ENCODE measurements at places on chromosomes 12 and 14.

DNA sequence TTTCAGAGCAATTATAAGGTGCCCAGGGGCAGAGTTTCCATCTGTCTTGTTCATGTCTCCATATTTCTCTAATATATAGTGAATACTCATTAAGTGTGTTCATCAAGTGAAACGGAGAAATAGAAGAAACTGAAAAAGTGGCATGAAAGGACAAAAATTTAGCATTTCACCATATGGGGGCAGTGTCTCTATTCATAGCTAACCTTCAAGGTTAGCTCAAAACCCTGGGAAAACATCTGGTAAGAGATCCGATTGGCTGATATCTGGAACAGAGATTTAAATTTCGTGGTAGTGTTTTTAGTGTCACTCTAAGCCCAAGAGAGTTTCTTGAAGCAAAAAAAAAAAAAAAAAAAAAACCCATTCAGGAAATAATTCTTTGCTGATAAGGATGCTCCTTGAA, 367.5 kb downstream of the DAD1 start:
- DNase-seq: no peak

DNA sequence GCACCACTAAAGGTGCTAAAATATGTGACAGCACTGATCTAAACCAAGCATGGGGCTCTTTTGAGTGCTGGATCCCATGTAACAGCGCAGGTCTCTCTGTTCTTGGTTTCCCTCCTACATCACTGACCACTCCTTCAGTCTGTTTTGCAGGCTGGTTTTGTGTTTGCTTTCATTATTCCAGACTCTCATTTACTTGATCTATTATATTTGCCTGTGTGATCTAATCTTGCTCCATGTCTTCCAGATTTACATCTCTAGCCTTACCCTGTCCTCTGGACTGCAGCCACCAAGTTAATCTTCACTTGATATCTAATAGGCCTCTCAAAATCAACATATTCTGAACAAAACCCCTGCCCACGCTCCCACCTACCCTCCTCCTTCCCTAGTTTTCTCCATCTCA, 8.6 kb downstream of the GLIPR1 start:
- DNase-seq: no peak

DNA sequence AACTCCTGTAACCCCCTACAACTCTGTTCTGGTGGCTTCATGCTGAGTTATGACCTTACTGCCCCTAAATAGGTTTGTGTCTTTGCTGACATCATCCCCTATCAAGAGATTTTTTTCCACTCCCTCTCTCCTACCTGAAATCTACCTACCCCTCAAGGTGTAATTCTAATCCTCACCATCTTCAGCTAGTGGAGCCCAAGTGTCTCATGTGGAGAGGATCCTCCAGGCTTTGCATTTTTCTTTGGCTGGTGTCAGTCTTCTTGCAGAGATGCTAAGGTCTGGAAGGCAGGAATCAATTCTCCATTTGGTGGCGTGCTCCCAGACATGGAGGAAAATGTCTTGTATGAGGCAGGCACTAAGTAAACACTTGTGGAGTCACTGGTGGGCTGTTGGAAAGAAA, 74.8 kb upstream of the PRMT8 start:
- no peak for DNase-seq

DNA sequence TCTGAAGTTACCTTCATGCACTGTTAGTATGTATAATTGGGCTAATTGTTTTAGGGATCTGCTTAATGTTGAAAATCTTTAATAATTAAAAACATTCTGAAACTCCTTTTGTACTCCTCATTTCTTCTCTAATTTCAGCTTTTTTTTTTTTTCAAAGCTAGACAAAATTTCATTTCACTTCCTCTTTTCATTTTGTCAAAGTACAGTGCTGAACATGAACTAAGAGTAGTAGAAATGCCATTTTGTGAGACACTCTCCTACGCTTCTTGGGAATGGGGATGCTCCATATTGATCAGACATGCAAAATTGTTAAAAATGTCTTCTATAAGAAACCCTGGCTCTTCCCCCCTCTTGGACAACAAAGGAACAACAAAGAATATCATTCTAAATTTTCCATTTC, 1.7 kb downstream of the ABCD2 start:
- no peak for DNase-seq

DNA sequence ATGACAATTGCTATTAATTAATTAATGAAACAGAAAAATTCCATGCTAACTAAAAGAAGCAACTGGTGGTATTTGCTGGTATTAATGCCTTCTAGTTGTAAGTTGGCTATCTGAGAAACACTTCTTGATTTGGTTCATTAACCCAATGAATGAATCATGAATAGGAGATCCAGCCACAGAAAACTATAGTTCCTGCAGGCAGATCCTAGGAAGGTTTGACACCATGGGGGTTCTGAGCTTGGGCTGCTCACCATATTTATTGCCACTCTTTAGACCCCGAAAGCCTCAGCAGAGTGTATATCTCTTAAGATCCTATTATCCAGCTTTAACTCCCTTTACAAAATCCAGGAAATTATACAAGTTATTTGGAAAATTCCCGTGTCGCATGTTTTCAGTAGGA, 81.4 kb upstream of the REP15 start:
- no peak for DNase-seq

DNA sequence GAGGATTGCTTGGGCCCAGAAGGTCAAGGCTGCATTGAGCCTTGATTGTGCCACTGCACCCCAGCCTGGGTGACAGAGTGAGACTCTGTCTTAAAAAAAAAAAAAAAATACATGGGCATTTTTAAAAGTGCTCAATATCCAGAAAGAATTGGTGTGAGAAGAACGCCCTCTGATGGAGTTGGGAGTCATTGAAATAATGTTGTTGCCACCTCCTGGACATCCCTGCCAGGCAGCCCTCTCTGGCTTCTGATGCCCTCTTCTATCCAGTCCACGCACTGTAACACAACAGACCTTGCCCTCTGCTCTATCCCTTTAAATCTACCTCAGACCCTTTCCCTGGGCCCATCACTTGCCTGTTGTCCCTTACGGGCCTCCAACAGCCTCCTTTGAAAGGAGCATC, 4.9 kb downstream of the PTGDR start:
- DNase-seq: peak; percentile 19

GRCh38 chr12:85405781-85406522, 125.9 kb downstream of the ALX1 start:
- no peak for DNase-seq

- DNase-seq: no peak
Measured at GRCh38 chr12:63132201-63132600, 18.8 kb downstream of the AVPR1A start.

DNA sequence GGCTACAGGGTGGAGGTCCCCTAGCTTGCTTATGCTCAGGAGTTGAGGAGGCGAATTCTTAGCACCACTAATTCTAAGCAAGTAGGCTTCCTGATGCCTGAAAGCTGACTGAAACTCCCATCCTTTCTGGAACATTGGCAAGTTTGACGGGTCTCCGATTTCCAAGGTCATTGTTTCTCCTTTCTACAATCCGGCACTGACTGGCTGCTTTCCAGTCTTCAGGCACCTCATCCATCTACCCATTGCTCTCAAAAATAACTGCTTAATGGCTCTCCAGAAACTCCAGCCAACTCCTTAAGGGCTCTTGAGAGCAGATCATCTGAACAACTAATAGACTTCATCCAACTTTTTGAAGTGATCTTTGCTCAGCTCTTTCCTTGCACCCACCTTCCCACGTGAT, 13.3 kb downstream of the REM2 start:
- no peak for DNase-seq

GRCh38 chr14:78162202-78162601, 8.0 kb upstream of the NRXN3 start:
- DNase-seq: no peak

GRCh38 chr12:94126067-94126466, 22.3 kb upstream of the PLXNC1 start:
- no peak for DNase-seq

GRCh38 chr12:112126911-112127310, 1.6 kb downstream of the TRAFD1 start:
- DNase-seq: no peak

GRCh38 chr12:47614521-47614920, 91.3 kb downstream of the RPAP3 start:
- DNase-seq: no peak

DNA sequence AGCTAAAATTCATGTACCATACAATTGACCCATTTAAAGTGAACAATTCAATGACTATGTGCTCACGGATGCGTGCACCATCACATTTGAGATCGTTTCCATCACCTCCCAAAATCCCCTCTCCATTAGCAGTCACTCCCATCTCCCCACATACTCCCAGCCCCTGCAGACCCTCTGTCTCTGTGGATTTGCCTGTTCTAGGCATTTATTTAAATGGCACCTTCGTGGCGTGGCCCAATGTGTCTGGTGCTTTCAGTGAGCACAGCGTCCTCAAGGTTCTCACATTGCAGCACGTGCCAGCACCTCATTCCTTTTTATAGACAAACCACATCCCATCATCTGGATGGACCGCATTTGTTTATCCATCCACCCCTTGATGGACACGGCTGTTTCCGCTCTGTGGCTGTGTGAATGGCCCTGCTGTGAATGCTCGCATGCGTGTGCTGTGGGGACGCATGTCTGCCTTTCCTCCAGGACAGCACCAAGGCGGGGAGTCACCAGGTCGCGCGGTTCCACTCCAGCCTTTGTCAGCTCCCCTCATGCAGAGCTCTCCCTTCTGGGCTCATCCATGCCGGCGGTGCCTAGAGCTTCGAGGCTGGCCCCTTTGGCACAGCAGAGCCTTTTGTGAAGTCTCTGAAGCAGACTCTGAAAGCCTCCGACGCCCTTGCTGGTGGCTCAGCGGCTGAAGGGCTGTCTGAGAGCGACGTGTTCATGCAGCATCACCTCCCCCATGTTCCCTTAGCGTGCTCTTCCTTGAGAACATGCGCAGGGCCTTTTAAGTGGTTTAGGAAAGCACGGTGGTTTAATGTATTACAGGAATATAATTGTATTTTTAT, 184.4 kb downstream of the KIF26A start:
- DNase-seq: no peak

DNA sequence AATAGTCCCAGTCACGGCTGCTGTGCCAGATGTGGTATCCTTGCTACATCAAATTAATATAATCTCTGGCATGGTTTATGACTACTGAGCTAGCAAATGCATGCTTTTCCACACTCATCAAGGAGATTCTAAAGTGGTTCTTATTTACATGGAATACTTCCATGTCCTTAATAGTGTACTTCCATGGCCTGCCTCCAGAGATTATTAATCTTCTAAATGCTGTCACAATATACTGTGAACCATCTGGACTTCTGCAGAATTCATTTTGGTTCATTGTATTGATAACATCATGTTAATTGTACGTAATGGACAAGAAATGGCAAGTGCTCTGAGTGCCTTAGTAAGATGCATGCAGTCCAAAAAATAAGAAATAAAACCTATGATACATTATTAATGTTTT, 230.8 kb downstream of the NUAK1 start:
- DNase-seq: no peak

GRCh38 chr14:81890020-81890419, 356.4 kb upstream of the SEL1L start:
- DNase-seq: no peak

DNA sequence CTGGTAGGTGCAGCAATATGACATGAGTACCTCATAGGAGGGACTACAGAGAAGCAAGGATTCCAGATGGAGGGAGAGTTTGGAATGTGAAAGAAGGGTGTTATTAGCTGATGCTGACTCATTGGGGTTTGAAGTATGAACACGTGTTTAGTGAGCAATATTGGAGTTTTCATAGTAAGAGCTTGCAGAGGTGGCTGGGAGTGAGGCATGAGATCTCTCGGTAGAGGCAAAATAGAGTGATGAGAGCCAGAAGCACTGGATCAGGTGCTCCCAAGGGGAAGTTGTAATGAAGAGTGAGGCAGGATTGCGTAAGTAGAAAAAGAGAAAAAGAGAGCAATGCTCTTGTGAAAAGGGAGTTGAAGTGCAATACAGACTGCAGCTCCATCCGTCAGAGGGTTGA, 42.1 kb downstream of the MGST1 start:
- DNase-seq: no peak

DNA sequence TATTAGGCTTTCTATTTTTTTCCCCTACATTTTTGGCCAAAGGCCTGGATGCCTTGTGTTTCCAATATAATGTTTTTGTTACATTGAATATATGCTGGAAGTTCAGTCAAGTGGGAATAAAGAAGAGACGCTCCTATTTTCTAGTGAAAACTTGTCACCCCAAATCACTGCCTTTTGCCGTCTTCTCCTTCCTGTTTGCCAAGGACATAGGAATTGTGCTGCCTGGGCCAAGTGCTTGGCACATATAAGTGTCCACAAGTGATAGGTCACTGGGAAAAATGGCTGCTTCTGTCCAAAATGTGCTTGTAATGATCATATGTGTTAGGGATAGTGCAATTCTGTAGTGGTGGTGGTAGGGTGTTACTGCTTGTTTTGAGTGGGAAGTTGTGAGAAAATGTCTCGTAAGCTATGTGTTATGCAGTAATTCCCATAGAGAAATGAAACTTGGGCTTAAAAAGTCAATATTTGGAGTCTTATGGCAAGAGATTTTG, 11.6 kb upstream of the KCNJ8 start:
- DNase-seq: no peak

DNA sequence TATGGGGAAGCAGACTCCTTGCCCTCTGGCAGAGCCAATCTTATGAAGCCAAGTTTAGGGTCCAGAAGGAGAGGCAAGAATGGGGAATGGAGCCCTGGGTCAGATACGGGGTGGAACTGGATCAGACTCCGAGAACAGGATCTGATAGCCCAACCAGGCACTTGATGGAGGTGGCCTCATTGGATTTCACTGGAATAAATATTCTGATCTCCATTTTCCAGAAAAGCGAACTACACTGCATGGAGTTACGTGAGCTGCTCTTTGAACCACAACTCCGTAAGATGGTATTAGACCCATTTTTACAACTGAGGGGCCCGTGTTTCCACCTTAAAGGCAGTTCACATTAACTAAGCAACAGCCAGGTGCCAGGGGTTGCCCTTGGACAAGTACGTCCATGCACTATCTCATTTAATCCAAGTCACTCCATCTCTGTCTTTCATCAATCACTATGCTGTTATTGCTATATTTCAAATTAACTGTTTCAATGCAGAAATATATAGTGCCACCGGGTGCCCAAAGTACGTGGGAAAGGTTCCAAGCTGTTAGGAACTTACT, 155.2 kb downstream of the BCL11B start:
- no peak for DNase-seq

- no peak for DNase-seq
Measured at GRCh38 chr14:102823546-102823945, 46.3 kb downstream of the TRAF3 start.

GRCh38 chr14:20492486-20492885, 12.9 kb upstream of the RNASE10 start:
- DNase-seq: no peak

DNA sequence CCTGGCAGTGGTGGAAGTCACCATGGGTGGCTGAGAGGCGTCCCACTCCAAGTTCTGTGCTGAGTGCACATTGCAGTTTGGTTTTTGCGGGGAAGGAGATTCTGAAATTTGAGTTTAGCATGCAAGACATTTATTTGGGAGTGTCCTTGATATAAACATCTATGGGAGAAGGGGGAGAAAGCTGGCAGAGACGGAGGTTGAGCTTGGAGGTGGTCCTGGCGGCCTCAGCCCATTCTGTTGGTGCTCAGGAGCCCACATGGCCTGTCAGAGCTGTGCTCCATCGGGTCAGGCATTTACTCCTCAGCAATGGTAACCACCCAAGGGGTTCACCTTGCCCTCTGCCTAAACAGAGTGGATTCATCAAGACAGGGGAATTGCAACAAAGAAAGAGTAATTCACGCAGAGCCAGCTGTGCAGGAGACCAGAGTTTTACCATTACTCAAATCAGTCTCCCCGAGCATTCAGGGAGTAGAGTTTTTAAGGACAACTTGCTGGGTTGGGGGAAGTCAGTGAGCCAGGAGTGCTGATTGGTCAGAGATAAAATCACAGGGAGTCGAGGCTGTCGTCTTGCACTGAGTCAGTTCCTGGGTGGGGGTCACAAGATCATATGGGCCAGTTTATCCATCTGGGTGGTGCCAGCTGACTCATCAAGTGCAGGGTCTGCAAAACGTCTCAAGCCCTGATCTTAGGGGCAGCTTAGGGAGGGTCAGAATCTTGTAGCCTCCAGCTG, 323.3 kb upstream of the TMEM132C start:
- DNase-seq: no peak

Measured in CD4-positive, alpha-beta T cell treated with Interleukin-1 beta for 1 hour (primary cell).